ENCODE measurements at places on chromosomes 2 and 18.

GRCh38 chr2:21427606-21428005 lies 303.8 kb downstream of the TDRD15 start:
- peak; percentile 29 for DNase-seq

- DNase-seq, result no peak
Observed at GRCh38 chr2:200319548-200320337, 13.2 kb downstream of the SPATS2L start.

- DNase-seq, result no peak
Observed at GRCh38 chr2:72830273-72830672, 4.4 kb upstream of the EXOC6B start.

GRCh38 chr2:108133457-108133856 lies 106.3 kb upstream of the SULT1C3 start:
- DNase-seq, result no peak

DNA sequence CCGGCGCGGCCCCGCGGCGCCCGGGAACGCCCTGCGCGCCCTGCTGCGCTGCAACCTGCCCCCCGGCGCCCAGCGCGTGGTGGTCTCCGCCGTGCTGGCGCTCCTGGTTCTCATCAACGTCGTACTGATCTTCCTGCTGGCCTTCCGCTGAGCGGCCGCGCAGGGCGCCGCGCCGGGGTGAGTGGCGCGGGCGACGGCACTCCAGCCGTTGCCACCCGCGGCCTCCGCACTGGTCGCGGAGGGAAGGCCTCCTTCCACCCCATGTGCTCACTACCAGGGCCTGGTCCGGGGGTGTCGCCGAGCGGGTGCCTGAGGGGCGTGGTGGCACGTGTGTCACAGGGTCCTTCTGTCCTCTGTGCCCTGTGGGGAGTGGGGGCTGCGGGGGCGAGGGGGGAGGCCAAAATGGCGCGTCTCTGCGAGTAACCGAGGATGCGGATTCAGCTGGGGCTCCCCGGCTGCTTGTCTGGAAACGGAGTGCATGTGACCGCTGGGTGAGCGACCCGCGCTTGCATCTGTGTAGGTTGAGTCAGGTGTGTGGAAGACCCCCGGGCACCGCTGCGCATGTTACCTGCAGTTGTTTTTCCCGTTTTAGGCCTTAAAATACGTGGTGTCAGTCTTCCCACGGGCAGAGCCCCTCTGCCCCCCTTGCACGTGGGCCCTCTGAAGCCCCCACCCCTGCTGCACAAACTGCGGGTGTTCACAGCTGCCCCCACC lies 58.0 kb downstream of the FAM168B start:
- DNase-seq, result no peak

GRCh38 chr2:145931781-145932395 lies 1412.0 kb upstream of the ZEB2 start:
- DNase-seq, result peak; percentile 64

- no peak for DNase-seq
Observed at GRCh38 chr2:99101697-99102096, 39.8 kb upstream of the C2orf15 start.

DNA sequence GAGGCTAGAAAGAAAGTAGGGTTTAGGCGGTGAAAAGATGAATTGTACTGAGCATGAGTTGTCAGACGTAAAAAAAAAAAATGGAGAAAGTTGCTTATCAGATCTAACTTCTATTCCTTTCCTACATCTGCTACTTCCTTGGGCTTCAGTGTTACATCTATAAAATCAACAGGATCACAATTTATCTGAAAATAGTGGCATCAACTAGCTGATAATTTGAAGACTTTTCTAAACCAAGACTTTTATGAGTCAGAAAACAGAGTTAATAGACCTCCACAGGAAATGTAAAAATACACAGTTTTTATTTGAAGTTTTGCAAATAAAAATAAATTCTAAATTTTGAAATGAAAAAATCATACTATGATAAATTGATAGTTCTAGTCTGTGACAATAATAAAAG lies 399.8 kb downstream of the GRB14 start:
- DNase-seq, result no peak

DNA sequence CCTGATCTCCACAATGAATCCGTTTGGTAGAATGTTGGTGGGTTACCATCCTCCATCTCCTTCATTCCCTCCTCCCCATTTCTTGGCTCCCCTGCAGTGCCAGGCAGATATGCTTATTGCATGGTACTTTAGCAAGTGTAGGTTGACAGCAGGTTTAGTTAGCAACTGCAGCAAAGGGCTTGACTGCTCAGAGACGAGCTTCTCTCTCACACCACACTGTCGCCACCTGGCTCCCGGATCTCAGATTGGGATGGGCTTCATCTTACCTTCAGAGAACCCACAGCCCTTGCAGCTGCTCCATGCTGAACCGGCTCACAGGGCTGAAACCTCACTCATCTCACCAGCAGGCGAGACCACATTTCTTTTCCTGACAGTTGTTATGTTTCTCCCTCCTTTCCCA lies 88.8 kb downstream of the VWA3B start:
- no peak for DNase-seq

DNA sequence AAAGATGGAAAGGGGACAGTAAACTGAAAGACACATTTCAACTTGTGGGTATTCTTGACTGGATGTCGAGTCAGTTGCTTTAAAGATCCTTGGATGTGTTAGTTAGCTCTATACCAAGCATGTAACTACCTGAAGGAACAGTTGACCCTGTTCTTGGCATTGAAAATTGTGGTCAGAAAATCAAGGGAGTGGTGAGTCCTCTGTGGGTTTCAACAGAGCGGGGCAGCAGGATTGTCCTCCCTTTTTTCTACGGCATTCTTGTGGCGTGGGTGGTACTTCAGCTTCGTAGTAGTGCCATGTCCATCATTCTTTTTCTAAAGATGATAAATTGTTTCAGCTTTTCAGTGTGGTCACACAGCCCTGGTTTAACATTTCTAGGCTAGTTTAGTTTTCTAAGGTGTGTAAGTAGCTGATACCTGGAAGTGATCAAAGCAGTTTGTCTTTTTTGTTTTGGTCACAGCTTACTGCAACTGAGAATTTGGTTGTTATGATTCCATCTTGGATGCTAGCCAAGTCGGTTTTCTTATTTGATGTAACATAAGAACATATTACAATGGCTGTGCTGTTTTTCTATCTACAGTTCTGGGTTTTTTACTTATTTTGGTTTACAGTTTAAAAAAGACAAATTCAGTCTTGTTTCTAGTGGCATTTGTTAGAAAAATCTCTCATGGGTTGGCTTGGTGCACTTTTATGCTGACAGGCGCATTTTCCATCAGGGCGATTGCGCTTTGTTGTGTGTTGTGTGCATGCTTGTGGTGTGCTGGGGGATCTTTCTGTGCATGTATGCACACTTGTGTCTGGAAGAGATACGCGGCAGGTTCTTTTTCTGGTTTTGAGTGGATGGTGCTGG lies 84.7 kb downstream of the ZNF407 start:
- DNase-seq, result no peak

- no peak for DNase-seq
Observed at GRCh38 chr2:113167962-113168340, 5.8 kb upstream of the PSD4 start.

DNA sequence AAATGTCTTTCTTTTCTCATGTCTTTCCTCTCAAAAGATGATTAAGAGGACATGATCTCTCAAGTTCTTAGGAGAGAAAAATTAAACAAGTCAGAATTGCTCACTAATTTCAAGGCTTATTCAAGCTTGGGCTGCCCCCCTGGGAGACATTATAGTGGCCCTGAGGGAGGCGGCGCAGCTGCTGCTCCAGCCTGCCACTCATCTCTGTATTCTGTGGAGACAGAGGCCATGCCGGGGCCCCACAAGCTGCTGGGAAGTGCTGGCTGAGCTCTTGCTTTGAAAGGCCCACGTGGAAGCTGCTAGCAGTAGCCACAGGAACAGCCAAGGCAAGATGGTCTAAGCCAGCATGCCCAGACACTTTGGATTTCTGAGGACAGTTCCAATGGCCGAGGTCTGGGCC lies 267.4 kb downstream of the LNPK start:
- no peak for DNase-seq

DNA sequence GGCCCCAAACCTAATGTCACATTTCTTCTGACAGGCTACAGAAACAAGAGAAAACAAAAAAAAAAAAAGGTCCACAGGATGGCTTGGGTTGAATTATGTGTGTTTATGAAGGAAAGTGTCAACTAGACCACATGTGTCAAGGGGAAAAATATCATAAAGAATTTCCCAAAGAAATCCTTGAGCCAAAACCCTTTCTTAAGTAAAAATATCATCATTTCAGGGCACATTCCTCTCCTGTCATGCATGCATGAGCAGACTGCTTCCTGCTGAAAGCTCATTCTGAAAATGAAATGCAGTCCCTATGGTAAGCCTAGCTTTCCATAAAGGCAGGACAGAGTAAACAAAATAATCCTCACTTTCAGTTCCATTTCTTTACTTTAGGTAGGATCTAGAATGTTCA lies 85.7 kb upstream of the RBBP8 start:
- DNase-seq, result no peak

GRCh38 chr2:59456285-59456684 lies 1097.2 kb downstream of the BCL11A start:
- no peak for DNase-seq

DNA sequence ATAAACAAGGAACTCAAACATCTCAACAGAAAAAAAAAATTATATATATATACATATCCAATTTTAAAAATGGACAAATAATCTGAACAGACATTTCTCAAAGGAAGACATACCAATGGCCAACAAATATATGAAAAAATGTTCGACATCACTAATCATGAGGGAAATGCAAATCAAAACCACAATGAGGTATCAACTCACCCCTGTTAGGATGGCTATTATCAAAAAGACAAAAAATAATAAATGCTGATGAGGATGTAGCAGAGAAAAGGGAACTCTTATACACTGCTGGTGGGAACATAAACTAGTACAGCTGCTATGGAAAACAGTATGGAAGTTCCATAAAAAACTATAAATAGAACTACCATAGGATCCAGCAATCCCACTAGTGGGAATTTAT lies 46.1 kb downstream of the CLASP1 start:
- DNase-seq, result no peak

DNA sequence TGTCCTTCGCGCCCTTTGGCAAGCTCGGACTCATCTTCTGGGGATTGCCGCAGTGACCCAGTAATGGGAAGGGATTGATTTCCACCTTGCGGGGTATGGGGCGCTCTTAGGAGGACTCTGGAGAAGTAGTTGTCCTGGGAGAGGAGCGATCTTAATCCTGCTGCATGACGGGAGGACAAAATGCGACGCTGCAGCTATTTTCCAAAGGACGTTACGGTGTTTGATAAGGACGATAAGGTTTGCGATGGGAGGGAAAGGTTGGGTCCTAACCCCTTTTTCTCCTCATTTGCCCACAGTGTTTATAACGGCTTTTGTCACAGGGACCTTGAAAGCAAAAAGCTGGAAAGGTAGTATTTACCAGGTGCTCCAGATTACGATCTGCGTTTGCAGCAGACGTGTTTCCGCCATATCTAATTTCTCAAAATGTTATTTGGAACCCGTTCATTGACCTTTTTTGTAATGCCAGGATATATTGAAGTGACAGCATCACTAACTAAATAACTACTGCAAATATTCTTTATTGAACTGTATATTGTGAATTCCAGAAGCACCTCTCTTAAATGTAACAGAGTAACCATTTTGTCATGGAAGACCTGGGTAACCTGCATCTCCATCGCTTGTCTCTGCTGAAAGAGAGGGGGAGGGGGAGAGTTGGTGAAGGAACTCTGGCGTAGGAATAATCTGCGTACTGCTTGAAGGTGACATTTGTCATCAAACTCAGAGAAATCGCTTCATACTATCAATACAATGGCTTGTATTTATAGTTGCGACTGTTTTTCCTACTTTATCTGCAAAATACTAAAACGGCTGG lies 590 bp downstream of the MDH1 start:
- no peak for DNase-seq

- DNase-seq, result peak; percentile 84
Observed at GRCh38 chr2:170313347-170313991, 135.5 kb downstream of the MYO3B start.

DNA sequence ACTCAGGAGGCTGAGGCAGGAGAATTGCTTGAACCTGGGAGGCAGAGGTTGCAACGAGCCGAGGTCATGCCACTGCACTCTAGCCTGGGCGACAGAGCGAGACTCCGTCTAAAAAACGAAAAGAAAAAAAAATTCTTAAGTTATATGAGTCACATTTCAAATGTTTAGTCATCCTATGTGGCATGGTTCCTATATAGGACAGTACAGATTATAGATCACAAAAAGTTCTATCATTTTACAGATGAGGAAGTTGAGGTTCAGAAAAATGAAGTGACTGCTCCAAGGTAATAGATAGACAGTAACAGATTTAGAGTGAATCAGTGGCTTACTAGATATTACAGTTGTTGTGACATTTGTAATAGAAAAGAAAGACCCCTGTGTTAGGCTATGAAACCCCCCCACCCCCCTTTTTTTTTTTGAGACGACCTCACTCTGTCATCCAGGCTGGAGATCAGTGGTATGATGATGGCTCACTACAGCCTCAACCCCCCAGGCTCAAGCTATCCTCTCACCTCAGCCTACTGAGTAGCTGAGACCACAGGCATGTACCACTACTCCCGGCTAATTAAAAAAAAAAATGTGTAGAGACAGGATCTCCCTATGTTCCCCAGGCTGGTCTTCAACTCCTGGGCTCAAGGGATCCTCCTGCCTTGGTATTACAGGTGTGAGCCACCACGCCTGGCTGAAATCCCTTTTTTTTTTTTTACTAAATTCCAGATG lies 22.7 kb downstream of the PTPN4 start:
- DNase-seq, result no peak

GRCh38 chr2:101821828-101822458 lies 124.4 kb downstream of the MAP4K4 start:
- no peak for DNase-seq

- no peak for DNase-seq
Observed at GRCh38 chr2:182179176-182179575, 193.5 kb downstream of the PPP1R1C start.

DNA sequence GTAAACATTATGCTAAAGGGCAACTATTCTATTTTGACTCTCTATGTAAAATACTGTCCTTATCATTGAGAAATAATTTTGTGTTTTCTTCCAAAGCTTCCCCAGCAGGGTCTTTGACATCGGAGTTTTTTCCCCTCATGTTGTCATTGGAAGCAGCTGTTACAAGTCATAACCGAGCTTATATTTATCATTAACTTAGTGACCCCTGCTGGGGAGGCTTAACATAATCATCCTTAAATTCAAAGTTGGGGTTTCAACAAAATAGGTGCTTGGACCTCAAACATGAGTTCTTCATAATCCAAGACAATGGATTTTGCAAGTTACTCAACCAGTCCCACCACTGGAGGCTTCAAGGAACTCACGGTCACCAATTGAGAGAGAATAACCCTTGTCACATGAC lies 330.9 kb downstream of the DCC start:
- no peak for DNase-seq

DNA sequence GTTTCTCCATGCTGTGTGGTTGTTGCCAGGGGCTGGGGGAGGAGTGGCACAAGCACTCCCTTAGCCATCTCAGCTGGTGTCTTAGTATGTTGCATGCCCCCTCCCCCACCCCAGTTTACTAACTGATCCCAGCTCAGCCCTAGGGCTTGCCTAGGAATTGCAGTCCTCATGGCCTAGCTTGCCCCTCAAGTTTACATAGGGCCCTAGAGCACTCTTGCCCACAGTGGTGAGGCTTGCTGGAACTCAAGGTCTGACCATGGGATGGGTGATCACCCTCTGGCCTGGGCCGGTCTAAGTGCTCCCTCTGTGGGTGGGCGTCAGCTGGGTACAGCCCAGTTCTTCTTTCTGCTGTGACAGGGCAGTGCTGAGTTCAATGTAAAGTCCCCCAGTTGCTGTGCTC lies 156.1 kb upstream of the PIEZO2 start:
- DNase-seq, result no peak
